ENCODE measurements at places on chromosomes 1 and 21.

GRCh38 chr1:202989879-202990278 lies 17.3 kb upstream of the TMEM183A start:
- DNase-seq, result no peak

DNA sequence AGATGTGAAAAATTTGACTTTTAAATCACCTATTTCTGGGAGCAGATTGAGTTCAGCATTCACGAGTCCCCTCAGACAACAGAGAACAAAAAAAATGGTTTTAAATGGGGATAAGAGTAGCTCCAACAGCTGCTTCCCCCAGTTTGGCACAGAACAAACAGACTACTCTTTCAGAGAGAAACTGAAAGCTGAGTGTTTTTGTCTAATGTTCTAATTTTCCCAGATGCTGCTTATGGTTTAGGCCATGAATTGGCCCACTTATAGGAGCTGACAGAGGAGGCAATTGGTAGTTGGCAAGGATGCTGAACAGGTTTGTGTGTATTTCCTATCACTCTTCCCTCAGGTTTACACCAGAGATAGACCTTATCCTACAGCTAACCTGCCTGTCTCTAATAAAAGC lies 1637.4 kb upstream of the PRMT6 start:
- DNase-seq, result no peak

DNA sequence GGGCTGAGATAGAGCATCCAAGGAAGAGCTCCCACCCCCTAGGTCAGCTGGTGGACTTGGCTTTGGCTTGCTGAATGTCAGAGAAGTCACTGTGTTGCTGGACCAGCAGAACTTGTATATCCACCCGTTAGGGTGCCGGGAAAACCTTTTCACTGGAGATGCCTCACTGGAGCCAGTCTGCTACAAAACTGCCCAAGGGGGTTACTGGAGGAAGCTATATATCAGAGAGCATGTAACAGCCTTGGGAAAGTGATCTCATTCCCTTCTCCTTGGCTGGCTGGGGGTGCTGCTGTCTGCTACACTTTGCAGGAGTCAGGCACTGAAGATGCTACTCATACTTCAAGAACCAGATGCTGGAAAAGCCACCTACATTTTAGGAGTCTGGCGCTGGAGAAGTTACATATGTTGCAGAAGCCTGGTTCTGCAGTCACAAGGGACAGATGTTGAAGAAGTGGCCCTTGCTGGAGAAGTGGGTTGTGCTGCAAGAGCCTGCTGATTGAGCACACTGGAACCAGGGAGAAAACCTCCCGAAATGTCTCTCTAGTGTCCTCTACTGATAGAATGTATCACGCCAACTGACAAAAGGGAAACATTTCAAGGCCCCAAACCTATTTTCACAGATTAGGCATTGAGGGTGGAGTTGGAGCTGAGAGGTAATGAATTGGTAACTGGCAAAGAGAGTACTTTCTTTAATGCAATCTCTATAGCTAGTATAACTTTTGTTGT lies 250.6 kb downstream of the SPATA17 start:
- DNase-seq, result no peak

- peak; percentile 46 for DNase-seq
Observed at GRCh38 chr1:244341455-244342450, 110.0 kb downstream of the ADSS2 start.

DNA sequence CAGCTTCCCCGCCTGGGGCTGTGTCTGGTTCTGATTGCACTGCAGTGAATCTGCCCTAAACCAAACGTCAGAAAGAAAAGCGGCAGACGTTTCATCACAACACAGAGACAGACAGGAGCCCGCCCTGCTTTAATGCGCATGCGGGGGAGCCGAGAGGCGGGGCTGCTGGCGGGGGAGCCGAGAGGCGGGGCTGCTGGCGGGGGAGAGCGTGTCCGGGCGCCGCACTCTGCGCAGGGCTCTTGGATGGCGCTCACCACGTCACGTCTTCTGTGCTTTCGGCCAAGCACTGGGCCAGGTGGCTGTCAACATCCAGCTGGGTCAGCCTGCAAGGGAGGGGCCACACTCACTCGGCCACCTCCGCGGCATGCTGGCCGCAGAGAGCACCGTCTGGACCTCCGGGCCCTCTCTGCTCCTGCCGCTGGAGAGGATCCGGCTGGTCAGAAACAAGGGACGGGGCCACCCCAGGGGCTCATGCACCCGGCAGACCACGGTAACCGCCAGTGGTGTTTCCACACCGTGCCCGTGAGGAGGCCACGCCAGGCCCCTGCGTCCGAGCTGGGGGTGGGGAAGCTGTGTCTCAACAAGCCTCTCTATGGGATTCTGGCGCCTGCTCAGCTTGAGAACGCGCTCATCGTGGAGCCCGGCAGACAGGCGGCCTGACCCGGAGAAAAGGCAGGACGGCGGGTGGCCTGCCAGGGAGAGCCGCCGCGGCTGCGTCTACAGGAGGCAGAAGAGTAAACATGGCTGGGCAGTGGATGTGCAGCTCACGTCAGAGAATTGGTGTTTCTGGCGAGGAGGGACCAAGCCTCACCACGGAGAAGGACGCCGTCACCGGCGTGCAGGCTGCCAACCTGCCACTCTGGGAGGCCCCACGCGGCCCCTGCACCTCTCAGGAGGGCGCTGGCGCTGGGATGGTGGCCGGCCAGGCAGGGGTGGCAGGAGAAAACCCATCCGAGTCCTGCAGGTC lies 4.8 kb downstream of the FAAP20 start:
- DNase-seq, result peak; percentile 98

GRCh38 chr1:201750934-201751333 lies 78.0 kb upstream of the IPO9 start:
- peak; percentile 92 for DNase-seq

Data from fibroblast of pulmonary artery (primary cell).